ENCODE measurements at places on chromosomes 12 and 14.

GRCh38 chr14:89212386-89213235, 204.4 kb downstream of the FOXN3 start:
- no peak for DNase-seq

DNA sequence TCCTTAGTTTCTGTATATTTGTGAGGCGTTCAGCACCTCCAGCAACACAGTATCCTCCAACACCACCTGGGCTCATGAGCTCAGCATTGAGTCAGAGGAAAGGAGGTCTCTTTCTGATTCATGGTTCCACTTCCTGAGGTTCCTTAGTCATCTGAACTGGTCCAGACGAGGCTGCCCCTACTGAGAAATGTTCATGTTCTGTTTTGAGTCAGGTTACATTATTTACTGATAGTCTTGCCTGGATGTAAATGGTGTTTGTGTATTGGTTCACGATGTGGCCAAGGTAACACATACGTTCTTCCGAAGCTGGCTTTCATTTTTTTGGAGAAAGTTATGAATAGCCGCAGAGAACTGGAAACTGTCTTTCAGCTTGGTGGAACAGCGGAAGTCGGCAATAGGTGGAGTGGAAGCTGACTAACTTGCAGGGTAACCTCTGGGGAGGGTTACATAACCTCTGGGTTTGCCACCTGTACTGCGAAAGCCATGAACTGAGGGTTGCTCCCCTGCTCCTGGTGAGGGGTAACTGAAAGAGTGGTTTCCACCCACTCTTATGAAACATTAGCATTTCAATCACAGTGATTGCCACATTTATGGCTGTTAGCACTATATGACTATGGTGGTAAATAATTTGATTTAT, 42.2 kb upstream of the MANSC4 start:
- DNase-seq, result peak; percentile 67

GRCh38 chr12:8465301-8465996, 9.7 kb downstream of the CLEC6A start:
- DNase-seq, result no peak

- DNase-seq, result no peak
Measured at GRCh38 chr12:124454735-124455134, 112.7 kb downstream of the NCOR2 start.

DNA sequence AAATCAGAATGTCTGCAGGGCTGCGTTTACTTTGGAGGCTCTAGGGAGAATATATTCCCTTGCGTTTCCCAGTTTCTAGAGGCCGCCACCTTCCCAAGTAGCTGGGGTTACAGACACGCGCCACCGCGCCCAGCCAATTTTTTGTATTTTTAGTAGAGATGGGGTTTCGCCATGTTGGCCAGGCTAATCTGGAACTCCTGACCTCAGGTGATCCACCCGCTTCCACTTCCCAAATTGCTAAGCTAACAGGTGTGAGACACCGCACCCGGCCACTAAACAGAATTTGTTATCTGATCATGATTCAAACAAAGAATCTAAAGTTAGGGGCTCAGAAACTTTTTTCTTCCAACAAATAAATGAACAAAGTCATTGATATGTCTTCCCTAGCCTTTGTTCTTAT, 114.6 kb downstream of the PPHLN1 start:
- DNase-seq, result no peak

GRCh38 chr14:65373016-65373670, 39.4 kb upstream of the FUT8 start:
- DNase-seq, result no peak

- no peak for DNase-seq
Measured at GRCh38 chr14:95340201-95340697, 20.5 kb upstream of the CLMN start.

GRCh38 chr12:56833780-56834179, 70.7 kb downstream of the HSD17B6 start:
- DNase-seq, result no peak

GRCh38 chr14:75170772-75171171, 5.6 kb downstream of the TMED10 start:
- DNase-seq, result no peak

DNA sequence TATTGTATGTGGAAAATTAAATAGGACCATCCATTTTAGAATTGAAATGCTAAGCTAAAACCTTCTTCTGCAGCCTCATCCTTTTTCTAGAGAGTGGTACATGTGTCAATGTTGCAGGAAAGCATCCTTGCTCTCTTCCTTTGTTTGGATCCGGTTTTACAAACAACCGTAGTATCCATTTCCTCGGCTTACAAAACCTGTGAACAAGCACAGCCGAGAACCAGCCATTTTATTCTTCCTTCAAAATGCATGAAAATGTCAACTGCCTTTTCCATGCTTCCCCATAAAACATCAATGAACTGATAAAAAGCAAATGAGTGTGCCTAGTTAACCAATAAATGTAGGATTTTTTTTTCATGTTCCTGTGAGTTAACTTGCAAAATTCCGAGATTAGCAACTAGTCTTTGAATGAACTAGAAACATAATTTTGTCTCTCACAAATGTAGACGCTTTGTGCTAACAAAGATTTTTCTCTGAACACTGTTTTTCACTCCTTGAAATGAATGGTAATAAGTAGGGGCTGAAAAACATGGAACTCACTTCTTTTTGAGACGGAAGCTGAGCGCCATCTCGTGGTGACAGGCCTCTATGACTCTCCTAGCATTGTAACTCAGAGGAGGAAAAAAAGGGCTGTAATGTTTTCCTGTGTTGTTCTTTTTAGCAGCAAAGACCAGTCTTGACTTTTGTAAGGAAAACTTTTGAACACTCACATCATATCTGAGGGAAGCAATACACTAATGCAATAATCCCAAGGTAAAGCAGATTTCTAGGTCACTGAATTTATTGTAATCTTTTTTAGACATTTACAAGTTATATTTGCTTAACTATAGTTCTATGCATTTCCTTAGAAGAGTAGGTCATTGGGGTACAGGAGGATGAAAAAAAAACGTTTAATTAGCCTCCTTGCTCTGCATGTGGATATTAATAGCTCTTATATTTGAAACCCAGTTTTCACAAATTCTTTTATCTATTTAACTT, 157.4 kb upstream of the FOXG1 start:
- peak; percentile 1 for DNase-seq

- DNase-seq, result no peak
Measured at GRCh38 chr12:107822356-107822755, 47.9 kb downstream of the ASCL4 start.

DNA sequence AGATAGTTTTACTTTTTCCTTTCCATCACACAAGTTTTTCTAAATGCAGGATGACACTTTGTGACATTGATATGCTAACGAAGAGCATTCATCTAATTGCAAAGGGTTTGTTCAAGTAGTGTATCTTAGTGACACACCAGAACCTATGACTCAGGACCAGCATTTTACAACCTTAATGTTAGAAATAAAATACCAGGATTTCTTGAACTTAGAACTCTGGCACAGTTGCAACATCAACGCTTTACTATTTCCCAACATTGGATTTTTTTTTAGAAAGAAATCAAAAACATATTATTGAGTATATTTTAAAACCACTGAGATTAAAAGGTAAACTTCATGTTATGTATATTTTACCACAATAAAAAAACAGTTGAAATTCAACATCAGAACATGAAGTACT, 17.9 kb upstream of the PLEKHG6 start:
- DNase-seq, result no peak

DNA sequence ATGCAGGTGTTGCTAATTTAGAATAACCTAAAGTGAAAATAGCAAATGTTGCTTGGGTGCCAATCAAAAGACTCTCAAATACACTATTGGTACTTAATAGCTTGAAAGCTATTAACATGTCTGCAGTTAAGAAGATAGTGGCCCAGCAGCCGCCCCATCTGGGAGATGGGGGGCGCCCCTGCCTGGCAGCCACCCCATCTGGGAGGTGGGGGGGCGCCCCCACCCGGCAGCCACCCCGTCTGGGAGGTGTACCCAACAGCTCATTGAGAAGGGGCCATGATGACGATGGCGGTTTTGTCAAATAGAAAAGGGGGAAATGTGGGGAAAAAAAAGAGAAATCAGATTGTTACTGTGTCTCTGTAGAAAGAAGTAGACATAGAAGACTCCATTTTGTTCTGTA, 923.1 kb upstream of the MDGA2 start:
- no peak for DNase-seq

DNA sequence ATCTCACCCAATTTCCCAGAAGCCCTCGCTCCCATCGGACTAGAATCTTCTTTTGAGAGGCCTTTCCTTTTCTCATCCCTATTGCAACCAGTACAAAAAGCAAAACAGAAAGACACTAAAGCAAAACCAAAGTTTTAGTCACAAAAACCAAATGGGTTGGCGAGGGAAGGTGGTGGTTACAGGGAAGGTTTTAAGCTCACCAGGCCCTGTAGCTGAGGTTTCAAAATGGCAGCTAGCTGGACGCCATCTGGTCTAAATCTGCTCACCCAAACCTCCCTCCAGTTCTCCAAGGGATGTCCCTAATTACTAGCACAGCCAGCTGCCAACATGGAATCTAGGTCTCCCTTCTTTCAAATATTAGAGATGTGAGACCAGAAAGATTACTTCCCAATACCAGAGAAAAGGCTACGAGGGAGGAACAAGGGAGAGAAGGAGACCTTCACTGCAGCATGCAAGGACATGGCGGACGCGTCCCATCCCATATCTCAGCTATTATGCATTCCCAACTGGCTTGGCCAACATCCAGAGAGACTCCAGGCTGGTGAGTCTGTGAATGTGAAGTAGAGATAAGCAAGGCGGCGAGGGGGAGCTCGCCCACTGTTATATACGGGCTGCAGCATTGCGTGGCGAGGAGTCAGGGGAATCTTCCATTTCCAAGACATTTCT, 70.8 kb downstream of the DPF3 start:
- DNase-seq, result no peak

DNA sequence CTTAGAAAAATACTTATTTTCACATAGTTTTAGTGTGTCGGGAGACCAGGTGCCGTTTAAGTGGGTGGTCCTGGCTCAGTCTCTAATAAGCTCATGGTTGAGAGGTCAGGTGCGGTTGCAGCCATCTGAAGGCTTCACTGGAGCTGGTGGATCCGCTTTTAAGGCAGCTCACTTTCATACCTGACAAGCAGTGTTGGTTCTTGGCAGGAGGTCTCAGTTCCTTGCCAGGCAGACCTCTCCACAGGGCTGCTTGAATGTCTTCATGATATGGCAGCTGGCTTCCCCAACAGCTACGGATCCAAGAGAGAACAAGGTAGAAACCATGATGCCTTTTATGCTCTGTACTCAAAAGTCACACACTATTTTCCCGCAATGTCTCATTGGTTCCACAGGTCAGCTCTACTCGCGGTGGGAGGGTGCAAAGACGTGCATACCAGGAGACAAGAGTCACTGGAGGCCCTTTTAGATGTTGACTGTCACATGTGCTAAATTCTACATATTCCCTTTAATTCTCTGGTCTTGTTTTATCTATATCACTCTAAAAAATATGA, 8.0 kb upstream of the ZDHHC17 start:
- no peak for DNase-seq

DNA sequence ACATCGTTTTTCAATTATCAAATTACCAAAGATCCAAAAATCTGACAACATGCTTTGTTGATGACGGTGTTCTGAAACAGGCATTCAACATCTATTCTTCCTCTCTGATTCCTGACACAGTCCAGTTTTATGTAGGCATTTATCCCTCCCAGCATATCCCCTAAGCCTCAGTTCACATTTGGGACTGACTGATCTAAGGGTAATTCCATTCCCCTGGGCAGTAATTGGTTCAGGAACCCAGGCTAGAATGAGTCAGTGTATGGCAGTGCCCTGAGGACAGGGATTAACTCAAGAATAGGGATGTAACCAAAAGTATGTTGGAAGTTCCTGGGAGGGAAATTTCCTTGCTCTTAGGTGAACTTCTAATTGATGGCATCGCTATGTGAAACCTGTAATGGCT, 10.3 kb upstream of the PCNX1 start:
- DNase-seq, result no peak

DNA sequence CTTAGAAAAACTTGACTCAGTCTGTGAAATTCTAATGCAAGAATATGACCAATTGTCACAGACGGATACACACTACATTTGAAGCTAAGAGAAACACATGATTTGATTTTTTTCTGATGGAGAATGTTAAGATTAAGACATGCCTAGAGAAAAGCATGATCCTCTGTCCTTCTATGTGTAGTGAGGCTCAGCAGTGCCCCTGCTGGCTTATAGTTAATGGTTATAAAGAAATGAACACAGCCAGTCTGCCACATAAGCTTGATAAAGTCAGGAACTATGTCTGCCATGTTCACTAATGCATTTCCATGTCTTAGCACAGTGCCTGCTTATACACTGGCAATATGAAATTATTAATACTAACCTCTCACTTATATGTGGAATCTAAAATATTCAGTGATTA, 168.1 kb upstream of the DAAM1 start:
- DNase-seq, result peak; percentile 18

GRCh38 chr12:107891967-107892366, 117.5 kb downstream of the ASCL4 start:
- no peak for DNase-seq

DNA sequence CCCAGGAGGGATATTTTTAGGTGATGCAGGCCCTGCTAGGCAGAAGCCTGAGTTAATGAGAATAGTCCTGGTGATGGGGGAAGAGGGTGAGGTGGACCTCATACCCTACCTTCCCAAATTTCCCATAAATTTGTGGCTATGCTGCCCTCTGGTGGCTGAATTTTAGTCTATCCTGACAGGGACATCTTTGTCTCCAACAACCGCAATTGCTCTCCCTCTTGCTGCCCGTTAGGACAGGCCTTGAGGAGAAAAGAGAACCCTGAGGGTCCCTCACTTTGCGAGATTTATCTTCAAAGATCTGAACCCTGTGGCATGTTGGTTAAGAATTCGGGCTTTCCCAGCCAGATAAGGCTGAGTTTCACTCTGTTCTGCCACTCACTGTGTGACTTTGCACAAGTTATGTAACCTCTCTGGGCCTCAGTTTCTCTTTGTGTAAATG, 9.8 kb upstream of the ZNF385A start:
- DNase-seq, result peak; percentile 77

GRCh38 chr12:108387771-108388170, 48.7 kb upstream of the CMKLR1 start:
- DNase-seq, result no peak

- peak; percentile 88 for DNase-seq
Measured at GRCh38 chr12:55926738-55927587, 731 bp downstream of the PYM1 start.

DNA sequence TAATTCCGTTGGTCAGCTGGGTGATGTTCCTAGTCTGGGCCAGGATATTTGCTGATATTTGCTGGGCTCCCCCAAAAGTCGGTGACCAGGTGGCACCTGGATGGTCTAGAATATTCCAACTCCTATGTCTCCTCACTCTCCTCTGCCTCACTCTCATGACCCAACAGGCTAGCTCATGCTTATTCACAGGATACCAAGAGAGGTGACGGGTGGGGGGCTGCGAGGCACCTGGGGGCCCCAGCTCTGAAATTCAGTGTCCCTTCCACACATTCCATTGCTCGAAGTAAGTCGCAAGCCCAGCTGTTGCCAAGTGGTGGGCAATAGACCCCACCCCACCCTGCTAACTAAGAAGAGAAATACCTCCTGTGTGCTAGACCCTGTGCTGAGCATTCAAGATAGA, 67.7 kb downstream of the C14orf132 start:
- DNase-seq, result no peak

Data from HL-60 (cell line).